ENCODE measurements at places on chromosomes 12 and 14.

DNA sequence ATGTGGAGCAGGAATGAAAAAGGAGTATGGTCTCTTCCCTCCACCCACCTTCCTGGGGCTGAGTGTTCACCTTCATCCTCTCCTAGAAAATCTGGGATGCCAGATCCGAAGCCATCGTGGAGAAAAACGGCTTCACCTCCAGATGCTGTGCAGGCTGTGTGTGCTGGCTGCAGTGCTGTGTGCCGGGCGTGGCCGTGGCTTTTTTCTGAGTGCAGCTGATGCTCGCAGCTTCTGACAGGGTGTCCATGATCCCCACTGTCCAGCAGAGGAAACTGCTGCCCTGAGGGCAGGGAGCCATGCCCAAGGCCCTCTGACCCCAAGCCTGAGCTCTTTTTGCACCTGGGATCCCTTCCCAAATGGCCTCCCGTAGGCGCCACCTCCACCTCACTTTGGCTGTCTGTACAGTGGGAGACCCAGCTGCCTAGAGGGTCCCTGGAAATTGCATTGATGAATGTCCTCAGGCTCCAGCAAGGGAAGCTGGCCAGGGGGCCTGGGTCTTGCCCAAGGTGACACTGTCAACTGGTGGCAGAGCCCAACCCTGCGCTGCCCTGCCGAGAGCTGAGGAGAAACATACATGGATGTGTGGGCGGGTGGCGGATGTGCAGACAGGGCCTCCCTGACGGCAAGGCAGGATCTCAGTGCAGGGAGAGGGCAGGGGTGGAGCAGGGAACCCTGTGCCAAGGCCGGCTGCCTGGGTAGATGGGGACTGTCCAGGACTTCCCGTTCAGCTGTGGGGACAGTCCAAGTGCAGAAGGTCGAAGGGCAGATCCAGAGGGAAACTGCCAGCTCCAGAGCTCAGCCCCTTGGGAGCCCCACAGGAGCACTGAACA is 53.3 kb downstream of the BEGAIN start:
- DNase-seq: peak; percentile 4
- peak overlapping the region; percentile 27 for H3K27ac ChIP-seq
- H3K4me1 ChIP-seq: no peaks in the 10 kb centered on the region
- no peak overlapping the region for H3K4me3 ChIP-seq

DNA sequence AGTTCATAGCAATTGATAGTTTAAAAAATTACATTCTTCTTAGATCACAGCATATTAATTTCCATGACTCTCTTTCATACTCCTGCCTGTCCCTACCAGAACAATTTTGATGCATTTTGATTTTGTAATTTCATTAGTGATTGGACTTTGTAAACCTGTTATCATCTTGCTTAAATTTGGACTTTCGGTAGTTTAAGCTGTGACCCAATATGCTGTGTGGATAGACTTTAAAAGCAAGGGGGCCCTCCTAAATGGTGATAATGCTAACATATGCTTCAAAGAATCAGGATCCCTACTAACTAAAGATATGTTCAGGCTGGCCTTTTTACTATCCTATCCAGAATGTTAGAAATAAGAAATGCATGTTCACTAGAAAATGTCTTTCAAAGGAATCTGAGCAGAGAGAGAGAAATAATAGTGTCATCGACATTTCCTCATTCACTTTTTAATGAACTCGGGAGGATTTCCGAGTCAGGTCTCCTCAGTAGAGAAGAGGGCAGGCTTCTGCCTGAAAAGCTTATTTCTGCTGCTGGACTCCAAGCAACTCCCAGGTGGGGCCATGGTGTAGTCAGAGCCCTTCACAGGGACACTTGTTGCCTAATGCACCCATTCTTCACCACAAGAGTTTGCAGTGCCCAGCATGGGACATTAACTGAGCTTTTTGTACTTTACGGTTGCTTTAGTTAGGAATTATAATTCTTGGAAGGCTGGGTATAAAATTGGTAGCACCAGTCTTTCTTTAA is 16.7 kb downstream of the SLC38A4 start:
- peaks cover 8% of the 10 kb centered on the region for H3K4me1 ChIP-seq
- H3K27ac ChIP-seq: no peak overlapping the region
- H3K36me3 ChIP-seq: no peaks in the 10 kb centered on the region
- H3K4me3 ChIP-seq: no peak overlapping the region
- H3K27me3 ChIP-seq: peaks cover 15% of the 10 kb centered on the region
- no peak for DNase-seq

DNA sequence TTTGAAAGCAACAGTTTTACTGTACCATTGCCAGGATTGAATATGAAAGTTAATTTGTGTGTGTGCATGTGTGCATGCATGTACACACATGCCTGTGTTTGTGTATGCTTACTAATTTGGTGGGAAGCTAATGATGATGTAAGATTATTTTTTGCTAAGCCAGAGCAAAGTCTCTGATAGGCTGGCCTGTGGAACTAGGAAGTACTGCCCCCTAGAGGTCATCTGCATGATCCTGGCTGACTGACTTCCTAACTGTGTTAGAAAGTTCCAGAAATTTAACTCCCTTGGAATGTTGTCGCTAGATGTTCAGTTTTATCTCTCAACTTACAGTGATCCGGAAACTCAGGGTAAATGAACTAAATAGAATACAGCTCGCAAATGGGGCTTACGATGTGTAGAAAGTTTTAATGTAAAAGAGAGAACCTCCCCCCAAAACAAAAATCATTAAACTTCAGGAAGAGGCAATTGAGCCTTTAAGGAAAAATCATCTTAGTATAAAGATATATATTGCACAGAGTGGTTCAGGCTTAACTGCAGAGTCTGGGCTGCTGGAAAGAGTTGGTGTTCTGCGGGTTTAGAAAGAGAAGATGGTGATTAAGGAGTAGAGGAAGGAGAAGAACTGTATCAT is 34.3 kb upstream of the SLC38A1 start:
- no peak overlapping the region for H3K4me3 ChIP-seq
- peak; percentile 25 for DNase-seq
- peaks cover 3% of the 10 kb centered on the region for H3K36me3 ChIP-seq
- H3K27me3 ChIP-seq: peaks cover 4% of the 10 kb centered on the region
- peaks cover 15% of the 10 kb centered on the region for H3K4me1 ChIP-seq

DNA sequence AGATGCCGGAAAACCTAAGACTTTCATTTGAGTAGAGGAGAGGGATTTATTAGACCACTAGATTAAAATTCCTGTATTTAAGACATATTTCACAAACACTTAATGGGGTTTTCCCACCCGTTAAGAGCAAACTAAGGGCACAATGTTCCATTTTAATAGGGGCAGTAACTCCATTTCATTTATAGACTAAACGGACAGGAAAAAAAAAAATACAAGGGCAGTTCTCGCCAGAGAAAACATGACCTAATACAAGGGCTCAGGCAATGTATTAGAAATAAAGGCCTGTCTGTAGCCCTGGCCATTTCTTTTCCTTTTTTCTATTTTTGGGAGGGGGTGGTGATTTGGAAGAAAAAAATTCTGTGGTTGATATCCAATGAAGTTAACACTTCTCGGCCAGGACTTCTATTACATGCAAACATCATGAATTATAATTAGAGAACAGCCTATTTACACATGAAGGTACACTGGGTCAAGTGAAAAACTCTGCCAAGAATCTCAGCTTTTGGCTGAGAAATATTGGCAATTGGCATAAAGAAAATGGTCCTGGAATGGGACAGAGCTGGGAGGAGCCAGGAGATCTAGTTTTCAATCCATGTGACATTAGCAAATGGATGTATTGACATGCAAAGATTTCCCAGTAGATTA is 641.1 kb upstream of the TBX3 start:
- no peaks in the 10 kb centered on the region for H3K27me3 ChIP-seq
- no peaks in the 10 kb centered on the region for H3K4me1 ChIP-seq
- H3K36me3 ChIP-seq: no peaks in the 10 kb centered on the region
- H3K4me3 ChIP-seq: no peak overlapping the region

DNA sequence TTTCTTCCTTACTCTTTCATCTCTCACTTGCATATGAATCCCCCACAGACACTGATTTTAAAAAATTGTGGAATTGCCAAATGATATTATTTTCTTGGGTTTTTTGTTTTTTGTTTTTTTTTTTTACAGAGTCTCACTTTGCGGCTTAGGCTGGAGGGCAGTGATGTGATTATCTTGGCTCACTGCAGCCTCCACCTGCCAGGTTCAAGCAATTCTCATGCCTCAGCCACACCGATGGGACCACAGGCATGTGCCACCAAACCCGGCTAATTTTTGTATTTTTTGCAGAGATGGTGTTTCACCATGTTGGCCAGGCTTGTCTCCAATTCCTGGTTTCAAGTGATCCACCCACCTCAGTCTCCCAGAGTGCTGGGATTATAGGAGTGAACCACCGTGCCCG is 68.2 kb downstream of the BCAT1 start:
- H3K4me1 ChIP-seq: peaks cover 3% of the 10 kb centered on the region
- H3K4me3 ChIP-seq: no peak overlapping the region
- no peak overlapping the region for H3K27ac ChIP-seq
- no peak for DNase-seq
- no peaks in the 10 kb centered on the region for H3K36me3 ChIP-seq

GRCh38 chr12:67920413-67920812 is 68.8 kb upstream of the IFNG-AS1 start:
- DNase-seq: no peak
- H3K4me3 ChIP-seq: no peak overlapping the region

DNA sequence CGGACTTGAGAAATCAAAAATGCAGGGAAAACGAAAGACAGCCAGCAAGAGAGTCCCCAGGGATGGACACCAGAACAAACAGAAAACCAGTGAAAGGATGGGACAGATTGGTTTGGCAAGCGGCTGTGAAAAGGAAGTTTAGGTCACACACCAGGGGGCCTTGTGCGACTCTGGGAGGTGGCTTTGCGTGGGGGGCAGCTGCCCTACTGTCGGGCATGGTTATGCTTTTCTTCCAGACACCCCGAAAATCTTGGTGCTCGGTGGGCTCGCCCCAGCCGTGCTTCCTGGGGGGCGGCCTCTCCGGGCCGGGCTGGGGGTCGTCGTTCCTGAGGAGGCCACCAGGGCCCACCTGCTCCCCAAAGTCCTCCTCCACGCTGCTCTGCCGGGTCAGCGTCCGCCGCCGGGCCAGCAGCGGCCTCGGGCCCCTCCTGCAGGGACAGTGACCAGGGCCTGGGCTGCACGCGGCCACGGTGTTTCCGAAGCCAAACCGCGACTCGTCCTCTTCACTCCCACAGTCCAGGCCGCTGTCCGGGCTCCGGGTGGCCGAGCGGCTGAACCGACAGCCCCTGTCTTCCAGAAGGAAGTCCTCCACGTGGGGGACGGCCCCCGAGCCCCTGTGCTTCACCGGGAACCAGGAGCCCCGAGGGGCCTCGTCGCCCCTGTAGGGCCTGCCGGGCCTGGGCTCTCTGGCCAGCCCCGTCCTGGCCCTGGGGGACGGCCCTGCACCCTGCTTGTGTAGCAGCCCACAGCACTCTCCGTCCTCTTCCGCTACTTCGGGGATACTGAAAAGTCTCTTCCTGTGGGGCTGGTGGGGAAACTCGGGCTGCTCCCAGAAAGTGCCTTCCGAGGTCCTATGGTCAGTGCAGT is 86.5 kb downstream of the PIWIL1 start:
- no peak overlapping the region for H3K27ac ChIP-seq
- no peaks in the 10 kb centered on the region for H3K4me1 ChIP-seq
- no peak for DNase-seq
- no peak overlapping the region for H3K4me3 ChIP-seq
- peaks cover 5% of the 10 kb centered on the region for H3K27me3 ChIP-seq

GRCh38 chr12:132639956-132640520 is 21.5 kb downstream of the P2RX2 start:
- no peak overlapping the region for H3K4me3 ChIP-seq
- H3K4me1 ChIP-seq: peaks cover 4% of the 10 kb centered on the region
- DNase-seq: no peak
- H3K27ac ChIP-seq: no peak overlapping the region
- H3K27me3 ChIP-seq: no peaks in the 10 kb centered on the region

GRCh38 chr12:121536899-121537813 is 43.7 kb downstream of the KDM2B start:
- DNase-seq: peak; percentile 53
- no peaks in the 10 kb centered on the region for H3K27me3 ChIP-seq
- peak overlapping the region; percentile 99 for H3K27ac ChIP-seq
- peaks cover 46% of the 10 kb centered on the region for H3K4me1 ChIP-seq
- peaks cover 2% of the 10 kb centered on the region for H3K36me3 ChIP-seq

- no peak for DNase-seq
- no peaks in the 10 kb centered on the region for H3K27me3 ChIP-seq
- H3K36me3 ChIP-seq: no peaks in the 10 kb centered on the region
- no peak overlapping the region for H3K4me3 ChIP-seq
Measured at GRCh38 chr14:74567646-74568379, 44.2 kb downstream of the LTBP2 start.
